ENCODE measurements at places on chromosomes 2 and 18.

- no peak for DNase-seq
These were observed 42.7 kb upstream of the IL1RL1 start for GRCh38 chr2:102268510-102269199.

DNA sequence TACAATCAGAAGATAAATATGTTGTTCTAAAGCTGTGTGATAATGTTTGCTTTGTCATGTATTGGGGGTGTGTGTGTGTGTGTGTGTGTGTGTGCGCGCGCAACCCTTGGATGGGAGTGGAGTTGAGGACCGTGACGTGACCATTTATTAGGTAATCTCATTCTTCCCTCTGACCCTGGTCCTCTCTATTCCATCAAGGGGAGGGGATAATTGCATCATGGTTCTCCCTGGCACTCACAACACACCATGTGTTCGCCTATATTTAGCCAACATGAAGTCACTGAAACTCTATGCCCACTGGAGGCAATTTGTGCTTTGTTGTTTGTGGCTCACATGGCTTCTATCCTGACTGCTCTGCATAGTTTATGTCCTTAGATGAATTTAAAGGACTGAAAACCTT lies 79.8 kb upstream of the LRPPRC start:
- no peak for DNase-seq

- no peak for DNase-seq
These were observed 1.4 kb upstream of the REEP1 start for GRCh38 chr2:86338778-86339295.

GRCh38 chr2:10469955-10470608 lies 22.0 kb upstream of the ODC1 start:
- DNase-seq, result no peak

DNA sequence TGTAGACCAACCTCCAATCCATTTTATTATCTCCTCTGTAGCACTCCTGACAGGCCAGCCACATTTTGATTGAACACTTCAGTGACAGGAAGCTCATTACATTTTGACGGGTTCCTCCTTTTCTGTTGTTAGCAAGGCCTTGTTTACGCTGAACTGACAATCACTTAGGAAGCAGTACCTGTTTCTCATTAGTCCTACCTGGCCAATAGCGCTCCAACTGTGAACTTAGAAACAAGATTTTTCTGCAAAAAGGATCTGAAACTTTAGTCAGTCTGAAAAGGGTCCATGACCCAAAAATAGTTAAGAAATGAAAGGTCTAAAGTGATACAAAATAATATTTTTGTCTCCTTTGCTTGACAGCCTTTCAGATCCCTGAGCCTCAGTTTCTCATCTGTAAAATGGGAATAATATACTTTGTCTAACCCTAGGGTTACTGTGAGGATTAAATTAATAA lies 119.6 kb upstream of the MSTN start:
- DNase-seq, result no peak

GRCh38 chr2:8550937-8551621 lies 130.8 kb upstream of the ID2 start:
- no peak for DNase-seq

- DNase-seq, result no peak
These were observed 308.4 kb upstream of the RAB12 start for GRCh38 chr18:8300751-8301410.

GRCh38 chr2:71462641-71463341 lies 9.4 kb downstream of the DYSF start:
- no peak for DNase-seq

- DNase-seq, result no peak
These were observed 35.7 kb downstream of the NPAS2 start for GRCh38 chr2:100855606-100856005.

- no peak for DNase-seq
These were observed 74.9 kb downstream of the LONRF2 start for GRCh38 chr2:100247256-100248043.

- DNase-seq, result no peak
These were observed 10.2 kb upstream of the ANKRD12 start for GRCh38 chr18:9126337-9126736.

GRCh38 chr2:102025583-102026267 lies 34.0 kb downstream of the IL1R2 start:
- no peak for DNase-seq

DNA sequence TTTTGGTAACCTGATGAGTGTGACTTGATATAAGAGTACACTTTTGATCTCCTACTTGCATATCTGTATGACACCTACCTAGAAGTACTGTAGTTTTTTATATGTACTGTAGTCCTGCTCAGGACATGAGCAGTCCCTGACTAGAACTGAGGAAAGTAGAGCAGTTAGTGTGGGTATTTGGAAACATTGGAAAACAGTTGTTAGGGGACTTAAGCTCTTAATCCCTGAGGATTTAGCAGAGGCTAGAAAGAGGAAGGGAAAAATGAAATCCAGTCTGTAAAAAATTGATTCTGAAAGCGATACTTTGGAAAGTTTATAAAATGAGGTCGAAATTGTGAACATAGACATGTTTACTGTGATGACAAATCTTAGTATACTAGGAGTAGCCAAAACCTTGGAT lies 125.6 kb downstream of the NCOA1 start:
- DNase-seq, result no peak

DNA sequence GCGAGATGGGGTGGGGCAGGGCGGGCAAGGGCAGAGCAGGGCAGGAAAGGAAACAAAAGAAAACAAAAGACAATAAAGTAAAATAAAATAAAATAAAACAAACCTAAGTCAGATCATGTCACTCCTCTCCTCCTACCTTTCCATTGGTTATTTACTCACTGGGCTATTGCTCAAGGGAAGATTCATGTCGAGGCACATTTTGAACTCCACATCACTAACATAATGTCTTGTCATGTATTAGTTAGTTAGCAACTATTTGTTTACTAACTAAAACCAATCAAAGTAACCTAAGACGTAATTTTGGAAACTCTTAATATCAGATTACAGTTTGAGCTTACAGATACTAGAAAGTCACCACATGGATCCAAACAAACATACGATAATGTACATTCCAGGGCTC lies 2.2 kb downstream of the C1D start:
- DNase-seq, result no peak

GRCh38 chr2:45382744-45383143 lies 228.3 kb downstream of the SRBD1 start:
- DNase-seq, result no peak

GRCh38 chr2:12778369-12778768 lies 61.6 kb downstream of the TRIB2 start:
- DNase-seq, result no peak
